NCI-H187 treated with DMSO at 0.1 percent for 48 hours (cell line): ENCODE measurements at places on chromosomes 11 and 22.

DNA sequence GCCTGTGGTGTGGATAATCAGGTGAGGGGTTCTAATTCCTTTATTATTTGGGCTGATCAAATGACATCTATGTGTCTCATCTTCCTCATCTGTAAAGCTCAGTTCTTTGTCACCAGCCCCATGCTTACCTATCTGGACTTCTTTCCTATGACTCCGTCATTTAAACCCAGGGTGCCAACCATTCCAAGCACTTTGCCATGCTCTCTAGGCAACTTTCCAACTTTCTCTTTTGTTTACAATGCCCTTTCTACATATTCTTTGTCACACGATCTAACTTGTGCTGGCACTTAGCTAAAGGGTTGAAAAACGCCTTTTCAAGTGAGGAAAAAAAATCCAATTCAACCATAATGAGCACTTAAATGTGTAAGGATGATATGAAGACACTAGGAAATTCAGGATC, 27.9 kb downstream of the EXPH5 start:
- DNase-seq, result no peak

GRCh38 chr11:127485541-127485940, 485.0 kb upstream of the KIRREL3 start:
- DNase-seq, result no peak

DNA sequence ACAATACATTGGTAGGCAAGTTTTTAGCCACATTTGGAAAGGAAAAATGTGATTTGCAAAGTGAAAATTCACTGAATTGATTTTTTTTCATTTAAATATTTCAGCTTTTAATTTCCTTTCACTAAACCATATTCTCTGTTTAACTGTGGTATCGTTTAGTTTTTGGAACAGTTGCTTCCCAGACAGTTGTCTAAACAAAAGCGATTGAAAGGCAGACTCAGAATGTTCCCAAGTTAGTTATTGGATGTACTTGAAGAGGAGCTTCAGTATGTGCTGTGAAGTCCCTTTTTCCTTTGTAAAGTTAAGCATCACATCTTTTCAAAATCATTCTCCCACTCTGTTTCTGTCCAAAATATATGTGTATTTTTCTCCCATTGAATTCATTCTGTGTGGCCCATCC, 623.4 kb upstream of the LUZP2 start:
- DNase-seq, result no peak

DNA sequence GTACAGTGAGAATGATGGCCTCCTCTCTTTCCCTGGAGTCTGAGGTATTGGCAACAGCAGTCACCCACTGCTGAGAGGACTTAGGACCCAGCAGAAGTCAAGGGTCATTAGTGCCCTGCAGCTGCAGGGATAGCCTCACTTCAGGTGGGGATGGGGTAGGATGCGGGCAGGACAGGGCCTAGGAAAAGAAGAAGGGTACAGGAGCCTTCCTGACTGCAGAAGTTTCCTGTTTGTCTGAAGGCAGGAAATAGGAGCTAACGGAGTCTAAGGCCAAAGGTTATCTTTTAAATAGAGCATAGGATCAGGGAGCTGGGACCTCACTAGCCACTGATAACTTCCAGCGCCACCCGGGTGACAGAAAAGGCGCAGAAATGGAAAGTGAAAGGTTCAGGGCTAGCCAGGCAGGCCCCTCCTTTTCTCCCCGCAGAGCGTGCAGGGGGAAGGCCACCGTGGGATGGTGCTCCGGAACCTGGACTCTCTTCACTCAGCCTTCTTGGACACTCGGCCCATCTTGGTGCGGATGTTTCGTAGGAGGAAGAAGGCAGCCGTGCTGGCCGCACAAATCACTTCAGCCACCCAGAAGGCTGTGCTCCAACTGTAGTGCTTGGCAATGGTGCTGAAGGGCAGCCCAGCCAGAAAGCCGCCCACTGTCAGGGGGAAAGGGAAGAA, 6.0 kb downstream of the TRAPPC4 start:
- no peak for DNase-seq

GRCh38 chr11:7636350-7636749, 37.0 kb downstream of the CYB5R2 start:
- DNase-seq, result no peak

DNA sequence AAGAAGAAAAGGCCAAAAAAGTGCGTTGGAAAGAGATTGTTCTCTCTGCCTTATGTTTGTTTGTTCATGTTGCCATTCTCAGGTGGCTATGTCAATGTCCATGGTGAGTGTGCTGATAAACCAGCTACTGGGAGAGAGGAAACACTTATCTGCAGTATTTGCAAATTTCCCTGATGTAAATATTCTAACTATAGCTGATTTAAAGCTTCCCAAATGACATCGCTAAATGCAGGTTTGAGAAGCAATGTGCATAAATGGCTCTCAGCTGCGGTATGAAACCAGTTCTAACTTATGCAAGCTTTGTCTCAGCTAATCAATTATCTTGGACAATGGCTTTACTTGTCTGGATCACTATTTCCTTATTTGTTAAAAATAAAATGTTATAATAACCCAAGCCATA, 312.5 kb upstream of the ANO3 start:
- DNase-seq, result no peak

GRCh38 chr22:40819599-40820140, 524 bp upstream of the SLC25A17 start:
- DNase-seq, result no peak

GRCh38 chr22:32661296-32661695, 140.2 kb upstream of the TIMP3 start:
- no peak for DNase-seq

DNA sequence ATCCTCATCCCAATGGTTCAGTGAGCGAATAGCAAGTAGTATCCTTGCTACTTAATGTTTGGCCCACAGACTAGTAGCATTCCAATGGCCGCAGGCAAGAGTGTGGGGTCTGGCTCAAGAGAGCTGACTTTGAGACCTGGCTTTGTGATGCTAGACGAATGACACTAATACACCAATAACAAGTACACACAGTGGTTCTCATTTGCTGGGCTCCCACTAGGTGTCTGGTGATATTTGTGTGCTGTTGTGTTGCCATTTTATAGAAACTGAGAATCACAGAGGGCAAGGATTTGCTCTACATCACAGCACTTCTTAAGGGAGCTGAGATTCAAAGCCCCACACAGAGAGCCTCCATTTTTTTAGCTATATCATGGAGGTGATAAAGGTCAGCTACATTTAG, 351.2 kb downstream of the TENM4 start:
- DNase-seq, result no peak

DNA sequence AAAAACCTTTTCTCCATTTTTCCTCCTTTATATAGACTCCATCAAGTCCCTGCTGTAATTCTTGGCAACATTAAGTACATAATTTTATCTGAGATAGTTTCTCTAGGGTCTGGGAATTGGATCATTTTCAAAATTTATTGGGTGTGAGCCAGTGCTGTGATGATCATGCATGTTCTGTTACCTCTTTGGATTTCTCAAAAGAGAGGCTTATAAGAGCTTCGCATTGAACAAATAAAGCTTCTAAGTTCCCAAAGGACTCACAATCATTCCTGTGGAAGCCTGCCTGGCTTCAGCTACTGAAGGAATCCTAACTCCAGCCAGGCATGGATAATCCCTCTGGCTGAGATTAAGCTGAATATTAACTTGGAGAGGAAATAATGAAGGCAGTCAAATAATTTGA, 208.5 kb downstream of the RAB38 start:
- DNase-seq, result no peak

DNA sequence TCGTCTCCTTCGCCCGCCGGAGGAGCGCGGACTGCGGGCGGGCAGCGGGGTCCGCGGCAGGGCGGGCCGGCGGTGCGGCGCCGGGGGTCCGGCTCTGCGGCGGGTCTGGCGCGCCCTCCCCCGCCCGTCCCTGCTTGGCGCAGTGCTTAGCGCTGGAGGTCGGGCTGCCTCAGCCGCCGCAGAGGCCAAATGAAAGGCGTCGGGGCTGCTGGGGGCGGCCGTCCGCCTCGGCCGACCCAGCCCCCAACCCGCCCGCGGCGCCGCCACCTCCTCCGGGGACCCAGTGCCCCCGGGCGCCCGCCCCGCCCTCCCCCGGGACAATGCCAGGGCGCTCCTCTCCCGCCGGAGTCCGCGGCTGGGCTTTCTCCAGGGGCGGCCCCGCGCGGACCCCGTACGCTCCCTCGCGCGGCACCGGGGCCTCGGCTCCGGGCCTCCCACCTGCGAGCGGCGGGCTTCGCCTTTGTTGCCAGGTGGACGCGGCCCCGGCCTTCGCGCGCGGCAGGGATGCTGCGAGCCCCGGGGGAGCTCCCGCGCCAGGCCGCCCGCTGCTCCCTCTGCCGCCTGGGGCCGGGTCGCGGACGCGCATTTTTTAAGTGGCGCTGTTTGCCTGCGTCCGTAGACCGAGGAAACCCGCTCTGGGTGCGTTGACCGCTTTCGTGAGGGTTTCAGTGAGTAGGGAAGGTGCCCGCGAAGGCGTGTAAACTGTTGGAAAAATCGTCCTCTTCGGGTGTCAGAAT, 583 bp downstream of the APLP2 start:
- no peak for DNase-seq

DNA sequence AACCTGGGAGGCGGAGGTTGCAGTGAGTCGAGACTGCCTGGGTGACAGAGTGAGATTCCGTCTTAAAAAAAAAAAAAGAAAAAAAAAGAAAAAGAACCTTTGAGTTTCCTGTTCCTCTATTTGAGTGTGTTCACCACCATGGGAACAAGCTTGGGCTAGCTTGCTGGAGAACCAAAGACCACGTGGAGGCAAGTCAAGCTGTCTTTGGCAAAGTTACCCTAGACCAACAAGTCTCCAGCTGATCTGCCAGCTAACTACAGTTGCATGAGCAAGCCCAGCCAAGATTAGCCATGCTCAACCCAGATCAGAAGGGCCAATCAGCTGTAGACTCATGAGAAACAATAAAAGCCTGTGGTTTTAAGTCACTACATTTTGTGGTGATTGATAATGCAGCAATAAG, 29.7 kb downstream of the SLN start:
- DNase-seq, result no peak

GRCh38 chr11:130675917-130676316, 227.5 kb downstream of the ADAMTS15 start:
- no peak for DNase-seq

- DNase-seq, result no peak
Measured at GRCh38 chr22:33726294-33726734, 194.0 kb downstream of the LARGE1 start.

- no peak for DNase-seq
Measured at GRCh38 chr11:18705651-18706281, 7.2 kb downstream of the TMEM86A start.

GRCh38 chr11:86863476-86863875, 63.1 kb downstream of the PRSS23 start:
- no peak for DNase-seq

- no peak for DNase-seq
Measured at GRCh38 chr11:78474451-78474850, 56.8 kb upstream of the GAB2 start.

DNA sequence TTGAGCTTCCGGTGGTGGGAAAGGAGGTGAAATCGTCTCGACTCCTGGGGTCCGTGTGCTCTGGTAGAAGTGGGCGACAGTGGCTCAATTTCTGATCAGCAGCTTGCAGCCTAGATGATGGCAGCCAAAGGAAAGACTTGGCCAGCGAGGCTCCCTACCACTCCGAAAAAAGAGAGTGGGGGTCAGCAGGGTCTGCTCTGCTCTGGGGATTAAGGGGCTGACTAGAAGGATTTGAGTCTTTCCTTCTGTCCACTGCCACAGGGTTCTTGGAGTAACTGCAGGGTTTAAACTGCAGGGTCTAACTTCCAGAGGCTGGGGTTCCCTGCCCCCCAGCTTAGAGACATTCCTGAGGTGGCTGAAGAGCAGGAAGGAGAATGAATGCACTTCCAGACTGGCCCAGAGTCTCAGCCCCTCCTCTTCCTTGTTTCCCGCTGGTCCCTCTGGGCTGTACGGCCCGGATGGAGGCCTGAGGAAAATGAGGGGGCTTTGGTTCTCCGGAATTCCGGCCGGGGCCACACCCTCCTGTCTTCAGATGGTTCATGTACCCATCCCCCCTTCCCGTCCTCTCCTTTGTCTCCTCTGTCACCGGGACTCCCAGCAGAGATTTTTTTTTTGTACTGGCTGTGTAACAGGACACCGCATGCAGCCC, 907 bp downstream of the SERPINH1 start:
- DNase-seq, result no peak

DNA sequence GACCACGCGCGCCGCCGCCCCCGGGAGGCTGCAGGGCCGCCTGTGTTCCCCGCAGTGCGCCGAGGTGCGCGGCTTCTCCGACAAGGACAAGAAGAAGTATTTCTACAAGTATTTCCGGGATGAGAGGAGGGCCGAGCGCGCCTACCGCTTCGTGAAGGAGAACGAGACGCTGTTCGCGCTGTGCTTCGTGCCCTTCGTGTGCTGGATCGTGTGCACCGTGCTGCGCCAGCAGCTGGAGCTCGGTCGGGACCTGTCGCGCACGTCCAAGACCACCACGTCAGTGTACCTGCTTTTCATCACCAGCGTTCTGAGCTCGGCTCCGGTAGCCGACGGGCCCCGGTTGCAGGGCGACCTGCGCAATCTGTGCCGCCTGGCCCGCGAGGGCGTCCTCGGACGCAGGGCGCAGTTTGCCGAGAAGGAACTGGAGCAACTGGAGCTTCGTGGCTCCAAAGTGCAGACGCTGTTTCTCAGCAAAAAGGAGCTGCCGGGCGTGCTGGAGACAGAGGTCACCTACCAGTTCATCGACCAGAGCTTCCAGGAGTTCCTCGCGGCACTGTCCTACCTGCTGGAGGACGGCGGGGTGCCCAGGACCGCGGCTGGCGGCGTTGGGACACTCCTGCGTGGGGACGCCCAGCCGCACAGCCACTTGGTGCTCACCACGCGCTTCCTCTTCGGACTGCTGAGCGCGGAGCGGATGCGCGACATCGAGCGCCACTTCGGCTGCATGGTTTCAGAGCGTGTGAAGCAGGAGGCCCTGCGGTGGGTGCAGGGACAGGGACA, 2.7 kb downstream of the NLRP6 start:
- DNase-seq, result no peak

DNA sequence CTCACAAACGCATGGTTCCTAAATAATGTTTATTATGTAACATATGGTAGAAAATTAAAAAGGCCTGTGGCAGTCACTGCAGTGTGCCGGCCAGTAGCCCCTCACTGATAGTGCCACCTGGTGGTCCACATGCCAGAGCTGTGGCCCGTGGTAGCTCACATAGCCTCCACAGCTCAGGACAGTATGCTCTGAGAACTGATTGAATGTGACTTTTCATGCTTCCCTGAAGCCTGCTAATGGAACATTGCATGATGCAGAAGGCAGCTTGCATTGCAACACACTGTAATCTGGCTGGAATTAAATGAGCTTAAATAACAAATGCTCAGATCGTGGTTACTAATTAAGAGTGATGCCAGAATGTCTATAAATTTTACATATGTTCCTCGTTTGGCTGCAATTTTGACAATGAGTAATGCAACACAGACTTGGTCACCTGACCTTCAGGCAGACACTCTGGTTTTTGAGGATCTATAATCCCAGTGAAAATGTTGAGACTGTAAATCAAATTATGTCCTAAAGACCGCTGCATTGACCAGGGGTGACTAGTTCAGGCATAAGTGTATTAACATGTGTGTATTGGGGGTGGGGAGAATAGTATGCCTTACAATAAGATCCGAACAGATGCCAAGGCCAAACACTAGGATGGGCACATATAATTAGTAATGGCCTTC, 566.4 kb downstream of the METTL15 start:
- DNase-seq, result no peak

DNA sequence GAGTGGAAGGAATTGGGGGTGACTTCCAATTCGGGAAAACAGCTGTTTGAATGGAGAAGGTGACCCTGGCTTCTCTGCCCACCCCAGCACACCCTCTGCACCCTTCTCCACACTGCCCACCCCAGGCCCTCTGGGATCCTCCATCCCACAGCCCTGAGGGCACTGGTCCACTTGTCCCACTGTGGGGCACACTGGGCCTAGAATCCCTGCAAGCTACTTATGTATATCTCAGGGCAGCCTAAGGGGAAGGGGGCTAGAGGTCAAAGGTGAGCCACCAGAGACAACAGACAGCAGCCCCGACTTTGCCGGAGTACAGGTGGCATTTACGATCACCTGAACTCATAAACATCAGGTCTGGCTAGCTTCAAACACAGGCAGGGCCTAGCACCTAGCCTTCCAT, 673 bp upstream of the SCUBE2 start:
- no peak for DNase-seq
